ENCODE measurements at places on chromosomes 1 and 21.

GRCh38 chr1:2441746-2442145 lies 29.4 kb upstream of the PEX10 start:
- no peak for DNase-seq

GRCh38 chr1:56644919-56645676 lies at the start of gene PRKAA2:
Gene PRKAA2 (plus strand): TSS chr1:56645314. CDS start chr1:56645388, 74 bp downstream.
- no peak for DNase-seq

DNA sequence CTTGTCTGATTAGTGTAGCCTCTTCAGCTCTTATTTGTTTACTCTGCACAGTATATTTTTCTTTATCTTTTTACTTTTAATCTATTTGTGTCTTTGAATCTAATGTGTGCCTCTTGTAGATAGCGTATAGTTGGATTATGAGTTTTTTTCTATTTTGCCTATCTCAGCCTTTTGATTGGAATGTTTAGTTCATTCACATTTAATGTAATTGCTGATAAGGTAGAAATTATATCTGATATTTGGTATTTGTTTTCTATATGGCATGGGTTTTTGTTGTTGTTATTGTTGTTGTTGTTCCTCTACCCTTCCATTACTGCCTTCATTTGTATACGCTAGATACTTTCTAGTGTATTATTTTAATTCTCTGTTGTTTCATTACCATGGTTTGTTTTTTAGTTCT lies 131.7 kb upstream of the GRIK3 start:
- no peak for DNase-seq

GRCh38 chr1:33161061-33161681 lies 20.7 kb downstream of the TRIM62 start:
- no peak for DNase-seq

DNA sequence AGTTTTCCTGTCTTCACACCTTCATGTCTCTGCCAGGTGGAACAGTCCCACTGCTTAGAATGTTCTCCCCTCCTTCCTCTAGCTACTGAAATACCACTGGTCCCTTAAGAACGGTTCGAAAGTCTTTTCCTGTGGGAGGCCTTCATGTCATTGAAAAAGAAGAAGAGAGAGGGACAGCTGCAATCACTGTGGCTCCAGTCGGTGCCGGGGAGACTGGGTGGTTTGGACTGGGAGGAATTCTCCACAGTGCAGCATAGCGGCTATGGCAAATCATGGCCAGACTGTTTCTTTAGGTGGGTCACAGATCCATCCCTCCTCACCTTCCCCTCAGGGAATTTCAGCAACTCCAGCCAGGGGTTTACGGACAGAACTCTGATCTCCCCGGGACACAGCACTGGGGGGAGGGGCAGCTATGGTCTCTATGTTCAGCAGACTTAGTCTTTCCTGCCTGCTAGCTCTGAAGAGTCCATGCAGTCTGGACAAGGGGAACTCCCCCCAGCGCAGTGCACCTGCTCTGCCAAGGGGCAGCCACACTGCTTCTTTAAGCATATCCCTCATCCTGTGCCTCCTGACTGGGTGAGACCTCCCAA lies 567.2 kb downstream of the SMYD3 start:
- DNase-seq = no peak

DNA sequence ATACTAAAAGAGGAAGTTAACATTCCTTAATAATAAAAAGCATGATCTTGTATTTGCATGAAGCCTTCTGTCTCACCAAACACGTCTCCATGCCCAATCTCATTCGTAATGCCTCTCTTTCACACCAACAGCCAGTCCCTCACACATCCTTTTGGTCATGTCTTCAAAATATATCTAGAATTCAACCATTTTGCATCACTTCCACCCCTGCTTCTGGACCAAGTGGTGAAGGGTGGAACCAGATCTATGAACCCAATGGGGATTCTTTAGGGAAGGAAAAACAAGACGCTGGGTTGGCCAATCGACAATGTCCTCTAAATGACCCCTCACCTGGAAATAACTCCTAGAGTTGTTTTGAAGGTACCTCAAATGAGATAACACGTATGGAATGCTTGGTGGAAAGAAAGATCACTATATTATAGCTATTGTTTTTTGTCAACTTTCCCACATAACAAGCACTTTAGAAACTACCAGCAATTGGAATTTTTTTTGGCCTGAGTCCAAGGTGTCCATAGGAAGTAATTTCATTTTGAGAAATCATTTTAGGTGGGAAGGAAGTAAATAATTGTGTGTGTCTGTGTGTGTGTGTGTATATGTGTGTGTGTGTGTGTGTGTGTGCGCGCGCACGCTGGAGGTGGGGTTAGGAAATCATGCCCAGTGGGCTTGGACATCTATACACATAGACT lies at the start of gene KCNA10:
TSS of gene KCNA10 (minus strand) at position 51 of the 686 bp plus-strand sequence. CDS start 388 bp downstream, outside the sequence.
- no peak for DNase-seq

DNA sequence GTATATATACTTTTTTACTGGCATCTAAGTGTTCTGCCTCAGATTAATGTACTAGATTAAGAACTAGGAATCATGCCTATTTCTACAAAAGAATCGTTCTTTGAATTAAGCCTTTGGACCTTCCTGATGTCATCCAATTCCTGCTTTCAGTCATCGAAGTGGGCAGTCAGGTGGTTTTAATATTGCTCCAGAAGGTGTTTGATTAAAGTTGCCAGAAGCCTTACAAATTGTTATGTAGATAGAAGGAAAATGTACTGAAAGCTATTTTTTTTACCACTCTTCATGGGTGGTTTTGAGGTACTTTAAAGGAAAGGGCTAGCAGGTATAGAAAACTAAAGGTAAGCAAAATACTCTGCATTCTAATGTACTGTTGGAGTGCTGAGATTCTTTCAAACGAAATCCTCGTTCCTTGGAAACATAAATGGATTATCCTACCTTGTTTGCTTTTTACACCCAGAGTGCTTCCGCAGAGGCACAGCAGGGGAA lies 716 bp downstream of the CTBS start:
- no peak for DNase-seq

DNA sequence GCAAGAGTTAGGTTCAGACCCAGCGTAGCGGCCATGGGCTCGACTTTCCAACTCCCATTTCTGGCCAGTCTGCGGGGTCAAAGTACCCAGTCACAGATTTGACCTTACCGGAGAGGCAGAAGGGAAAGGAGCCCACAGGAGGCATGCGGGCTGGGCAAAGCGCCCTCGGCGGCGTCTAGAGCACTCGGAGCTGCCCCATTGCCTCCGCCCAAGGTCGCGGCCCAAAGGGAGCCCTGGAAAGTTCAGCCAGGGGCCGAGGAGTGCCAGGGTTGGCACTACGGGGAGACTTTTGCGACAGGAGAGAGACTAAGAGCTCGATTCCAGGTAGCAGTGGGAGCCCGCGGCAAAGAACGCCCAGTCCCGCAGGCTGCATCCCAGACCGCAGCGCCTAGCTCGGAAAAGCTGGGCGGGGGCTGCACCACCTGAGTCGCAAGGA lies 896 bp downstream of the KANK4 start:
- DNase-seq = no peak

DNA sequence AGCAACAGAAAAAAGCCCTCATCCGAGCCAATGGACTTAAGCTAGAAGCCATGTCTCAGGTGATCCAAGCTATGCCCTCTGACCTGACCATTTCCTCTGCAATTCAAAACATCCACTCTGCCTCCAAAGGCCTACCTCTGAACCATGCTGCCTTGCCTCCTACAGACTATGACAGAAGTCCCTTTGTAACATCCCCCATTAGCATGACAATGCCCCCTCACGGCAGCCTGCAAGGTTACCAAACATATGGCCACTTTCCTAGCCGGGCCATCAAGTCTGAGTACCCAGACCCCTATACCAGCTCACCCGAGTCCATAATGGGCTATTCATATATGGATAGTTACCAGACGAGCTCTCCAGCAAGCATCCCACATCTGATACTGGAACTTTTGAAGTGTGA lies 20.7 kb downstream of the NR5A2 start:
- no peak for DNase-seq

DNA sequence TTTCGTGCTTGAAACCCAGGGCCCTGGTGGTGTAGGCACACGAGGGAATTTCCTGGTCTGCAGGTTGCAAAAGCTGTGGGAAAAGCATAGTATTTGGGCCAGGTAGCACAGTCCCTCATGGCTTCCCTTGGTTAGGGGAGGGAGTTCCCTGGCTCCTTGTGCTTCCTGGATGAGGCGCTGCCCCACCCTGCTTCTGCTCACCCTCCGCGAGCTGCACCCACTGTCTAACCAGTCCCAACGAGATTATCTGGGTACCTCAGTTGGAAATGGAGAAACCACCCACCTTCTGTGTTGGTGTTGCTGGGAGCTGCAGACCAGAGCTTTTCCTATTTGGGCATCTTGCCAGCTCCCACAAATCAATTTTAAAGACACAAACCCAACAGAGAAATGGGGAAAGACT lies 183.0 kb downstream of the PHTF1 start:
- DNase-seq = no peak

DNA sequence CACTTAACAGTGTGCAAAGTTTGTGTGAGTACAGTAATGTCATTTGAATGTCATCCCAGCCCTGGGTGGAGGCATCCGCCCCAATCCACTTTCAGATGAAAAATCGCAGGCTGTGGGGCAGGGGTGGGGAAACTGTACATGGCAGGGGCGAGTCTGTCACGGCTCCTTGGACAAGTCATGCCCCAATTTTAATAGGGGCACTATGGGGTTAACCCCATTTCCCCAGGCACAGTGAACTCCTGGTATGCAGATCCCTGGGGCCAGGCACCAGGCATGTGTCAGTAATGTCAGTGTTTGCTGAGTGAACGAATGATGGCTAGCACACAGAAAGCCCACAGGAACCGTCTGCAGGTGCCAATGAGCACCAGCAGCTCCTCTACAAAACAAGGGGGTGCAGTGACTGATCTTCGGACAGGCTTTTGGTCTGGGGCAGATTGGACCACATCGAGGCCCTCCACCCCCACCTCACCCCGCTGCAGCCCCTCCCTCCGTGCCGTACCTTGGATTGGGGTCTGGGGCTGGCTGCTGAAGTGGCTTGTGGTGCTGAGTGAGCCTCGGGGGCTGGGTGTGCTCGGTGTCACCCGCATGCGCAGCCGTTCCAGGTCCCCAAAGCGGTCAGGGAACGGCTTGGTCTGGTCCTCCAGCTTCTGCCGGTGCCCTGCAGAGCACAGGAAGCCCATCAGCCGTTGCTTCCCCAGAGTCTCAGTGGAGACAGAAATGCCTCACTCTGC lies 23.2 kb downstream of the RUNX3 start:
- no peak for DNase-seq

DNA sequence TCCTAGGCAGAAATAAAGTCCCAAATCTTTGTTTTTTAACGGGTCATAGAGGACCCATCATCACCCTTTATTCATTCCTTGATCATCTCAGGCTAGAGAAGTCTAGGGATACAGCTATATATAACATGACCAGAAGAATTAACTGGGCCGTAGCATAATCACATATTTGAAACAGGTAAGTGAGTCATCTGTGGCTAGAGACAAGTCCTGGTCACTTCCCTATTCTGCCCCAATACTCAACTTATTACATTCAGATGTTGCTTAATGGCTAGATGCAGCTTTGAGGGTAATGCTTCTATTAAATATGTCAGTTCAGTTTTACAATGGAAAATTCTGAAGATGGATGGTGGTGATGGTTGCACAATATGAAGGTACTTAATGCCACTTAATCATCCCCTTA lies 47.0 kb downstream of the EXO1 start:
- no peak for DNase-seq

DNA sequence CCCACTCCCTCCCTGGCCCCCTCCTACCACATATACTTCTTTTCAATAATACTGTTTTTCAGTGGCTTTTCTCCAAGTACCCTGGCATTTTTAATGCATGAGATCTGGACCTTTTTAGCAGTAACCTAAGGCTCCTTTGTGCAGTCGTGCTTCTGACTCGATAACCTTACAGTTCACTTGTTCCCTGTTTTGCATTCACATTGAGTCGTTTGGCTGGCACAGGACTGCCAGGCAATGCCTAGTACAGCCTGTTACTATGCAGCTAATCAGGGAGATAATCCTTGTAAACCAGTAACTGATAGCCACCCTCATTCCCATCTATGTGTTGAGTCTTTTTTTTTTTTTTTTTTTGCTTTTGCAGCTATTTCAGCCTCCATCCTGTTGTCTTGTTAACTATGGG lies 3.7 kb downstream of the ATP1B1 start:
- no peak for DNase-seq

DNA sequence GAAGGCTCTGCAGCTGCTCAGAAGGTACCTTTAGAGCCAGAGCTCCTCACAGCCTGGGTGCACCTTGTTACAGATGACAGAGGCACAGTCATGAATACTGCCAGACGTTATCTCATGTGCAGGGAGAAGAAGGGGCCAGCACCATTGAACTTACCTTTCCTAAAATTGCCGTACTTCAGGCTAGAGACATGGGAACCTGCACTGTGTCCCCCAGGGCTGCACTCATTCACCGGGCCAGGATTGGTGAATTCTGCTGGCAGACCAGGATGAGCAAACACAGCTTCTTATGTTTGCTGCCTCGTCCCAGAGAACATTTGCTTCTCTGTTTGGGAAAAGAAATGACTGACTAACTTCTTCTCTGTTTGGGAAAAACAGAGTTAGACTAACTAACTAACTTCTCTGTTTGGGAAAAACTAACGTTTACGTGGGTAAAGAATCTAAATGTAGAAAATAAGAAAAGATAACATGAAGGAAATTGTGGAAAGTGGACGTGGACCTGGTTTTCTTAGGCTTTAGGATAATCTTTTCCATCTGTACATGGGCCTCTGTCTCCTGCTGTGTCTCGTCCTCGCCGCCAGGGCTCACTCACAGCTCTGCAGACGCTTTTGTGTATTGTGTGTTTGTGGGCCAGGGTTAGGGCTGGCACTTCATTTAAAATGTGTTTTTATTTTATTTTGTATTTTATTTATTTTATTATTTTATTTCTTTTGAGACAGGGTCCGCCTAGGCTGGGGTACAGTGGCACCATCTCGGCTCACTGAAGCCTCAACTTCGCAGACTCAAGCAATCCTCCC lies 9.9 kb downstream of the OBSCN start:
- no peak for DNase-seq

- no peak for DNase-seq
Measured at GRCh38 chr1:8182034-8182761, 135.7 kb upstream of the SLC45A1 start.

DNA sequence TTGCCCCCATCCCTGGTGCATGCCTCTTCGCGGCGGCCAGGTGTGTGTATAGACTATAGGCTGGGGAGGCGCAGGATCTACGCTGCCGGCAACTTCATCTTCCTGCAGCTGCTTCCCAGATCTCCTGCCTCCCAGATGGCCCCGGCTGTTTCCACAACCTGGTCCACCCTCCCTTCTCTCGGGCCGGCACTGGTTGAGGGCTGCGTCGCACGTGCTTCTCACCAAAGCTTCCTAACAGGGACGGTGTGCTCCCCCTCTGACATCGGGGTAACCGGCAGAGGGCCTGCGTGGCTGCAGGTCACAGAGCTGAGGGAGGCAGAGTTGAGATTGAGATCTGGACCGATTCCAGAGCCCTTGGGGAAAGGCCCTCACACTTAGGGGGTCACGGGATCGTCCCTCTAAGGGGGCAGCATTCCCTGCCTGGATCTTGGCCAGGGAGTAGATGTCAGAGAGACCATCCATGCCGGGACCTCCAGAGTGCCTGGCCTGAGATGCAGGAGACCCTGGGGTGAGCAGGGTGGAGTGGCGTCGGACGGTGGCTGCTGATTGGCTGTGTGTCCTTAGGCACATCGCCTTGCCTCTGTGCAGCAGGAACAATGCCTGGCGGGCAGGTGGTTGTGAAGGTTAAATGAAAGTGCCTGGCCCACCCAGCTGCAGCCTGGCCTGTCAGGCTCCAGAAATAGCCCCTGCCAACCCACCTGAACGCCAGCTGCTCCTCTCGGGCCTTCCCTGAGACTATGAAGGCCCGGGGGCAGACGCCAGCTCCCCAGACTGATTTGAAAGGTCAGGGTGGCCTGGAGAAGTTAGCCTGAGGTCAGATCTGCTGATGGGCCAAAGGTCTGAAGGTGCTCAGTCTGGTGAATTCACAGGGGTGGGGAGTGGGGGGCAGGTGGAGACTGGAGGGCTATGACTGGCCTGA lies 6.1 kb upstream of the MASP2 start:
- DNase-seq = no peak
